Choroid plexus epithelial cell (primary cell): ENCODE measurements at places on chromosomes 13 and 19.
A peak's percentile ranks its signal among the peaks of the same experiment; 100 is the strongest.

GRCh38 chr19:16874250-16874977 is 14.4 kb upstream of the F2RL3 start:
- DNase-seq = no peak

DNA sequence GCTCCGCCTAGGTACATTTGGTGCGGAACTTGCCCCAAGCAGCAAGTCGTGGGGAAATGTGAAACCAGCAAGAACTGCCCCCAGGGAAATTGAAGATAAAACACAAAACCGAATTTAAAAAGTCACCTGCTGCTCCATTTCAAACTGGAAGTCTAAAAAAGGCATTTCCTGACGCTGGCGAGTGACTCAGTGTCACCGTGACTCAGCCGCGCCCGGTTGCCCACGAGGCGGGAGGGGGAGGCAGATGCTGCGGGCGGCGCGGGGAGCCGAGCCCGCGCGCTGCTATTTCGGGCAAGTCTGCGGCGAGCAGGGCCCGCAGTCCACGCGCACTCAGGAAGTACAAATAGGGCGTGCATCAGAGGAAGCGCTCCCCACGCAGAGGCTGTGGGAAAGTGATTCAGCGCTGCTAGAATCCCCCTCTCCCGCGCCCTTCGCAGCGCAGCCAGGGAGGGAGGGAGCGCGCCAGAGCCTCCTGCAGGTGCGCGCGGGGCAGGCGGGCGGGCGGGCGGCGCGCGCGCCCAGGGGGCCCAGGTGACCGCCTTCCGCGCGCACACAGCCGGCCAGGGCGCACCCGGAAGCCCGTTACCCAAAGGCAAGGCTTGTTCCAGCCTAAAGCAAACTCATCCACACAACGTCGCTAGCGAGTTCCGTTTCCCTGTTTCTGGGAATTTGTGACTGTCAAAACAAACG is 168.8 kb downstream of the COL4A1 start:
- peak; percentile 75 for DNase-seq

- DNase-seq = no peak
Measured at GRCh38 chr19:30596268-30596667, 224.1 kb downstream of the ZNF536 start.

DNA sequence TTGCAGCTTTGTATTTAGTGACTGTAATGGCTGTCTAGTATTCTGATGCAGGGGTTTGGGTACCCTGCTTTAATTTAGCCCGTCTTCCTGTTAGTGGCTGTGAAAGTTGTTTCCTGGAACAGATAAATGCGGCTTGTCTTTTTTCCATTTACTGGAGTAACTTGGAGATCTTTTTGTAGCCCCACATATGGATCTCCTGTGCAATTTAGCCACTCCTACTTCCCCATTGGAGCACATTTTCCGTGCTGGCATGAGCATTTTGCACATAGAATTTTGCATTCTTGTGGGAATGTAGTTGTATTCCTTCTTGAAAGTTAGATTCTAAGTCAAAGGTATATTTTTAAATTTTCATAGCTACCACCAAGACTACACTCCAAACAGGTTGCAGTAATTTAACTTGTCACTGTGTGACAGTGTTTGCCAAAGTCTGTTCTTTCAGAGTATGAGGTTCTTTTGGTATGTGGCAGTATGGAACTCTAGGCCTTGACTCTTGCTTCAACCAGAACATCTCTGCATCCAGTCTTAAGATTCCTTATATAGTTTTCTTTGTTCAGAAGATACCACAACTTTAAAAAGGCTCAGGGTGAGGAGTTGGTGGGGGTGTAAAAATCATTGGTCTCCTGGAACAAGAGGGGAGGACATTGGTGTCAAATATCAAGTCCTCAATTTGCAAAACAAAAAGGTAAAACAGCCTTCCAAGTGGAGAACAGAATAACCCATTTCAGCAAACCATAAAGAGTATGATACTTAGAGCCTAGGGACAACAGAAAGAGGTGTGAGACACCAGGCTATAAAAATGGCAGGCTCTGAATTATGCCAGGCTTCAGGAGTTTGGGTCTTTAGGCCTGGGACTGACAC is 21.1 kb upstream of the CCDC97 start:
- DNase-seq = no peak

GRCh38 chr19:2246801-2247361 is 2.2 kb upstream of the AMH start:
- peak; percentile 74 for DNase-seq

GRCh38 chr19:42468273-42468796 is 25.6 kb upstream of the CXCL17 start:
- DNase-seq = peak; percentile 69
